Stimulated activated CD4-positive, alpha-beta T cell treated with anti-CD3 and anti-CD28 coated beads, Interleukin-4, amount 100 ng/mL, for 48 hours (primary cell): ENCODE measurements at places on chromosomes 12 and 14.

- DNase-seq, result no peak
Observed at GRCh38 chr12:90548595-90548994, 406.4 kb downstream of the CCER1 start.

GRCh38 chr12:89731089-89731488 is 22.5 kb upstream of the ATP2B1 start:
- no peak for DNase-seq

GRCh38 chr12:47249082-47249481 is 169.3 kb upstream of the AMIGO2 start:
- DNase-seq, result no peak

- no peak for DNase-seq
Observed at GRCh38 chr14:39641224-39641623, 209.0 kb upstream of the FBXO33 start.

DNA sequence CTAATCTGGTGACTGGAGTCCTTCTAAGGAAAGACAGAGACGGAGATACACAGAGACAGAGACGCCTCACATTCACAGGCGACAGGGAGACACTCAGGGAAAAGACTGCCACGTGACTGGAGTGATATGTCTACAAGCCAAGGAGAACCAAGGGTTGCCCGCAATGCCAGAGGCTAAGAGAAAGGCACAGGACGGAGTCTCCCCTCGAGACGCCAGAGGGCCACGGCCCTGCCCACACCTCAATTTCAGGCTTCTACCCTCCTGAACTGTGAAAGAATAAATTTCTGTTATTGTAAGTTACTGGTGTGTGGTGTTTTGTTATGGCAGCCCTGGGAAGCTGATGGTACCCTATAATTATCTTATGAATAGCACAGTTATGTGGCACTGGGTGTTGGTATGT is 11.6 kb upstream of the RAN start:
- DNase-seq, result no peak
